ENCODE measurements at places on chromosomes 11 and 22.

DNA sequence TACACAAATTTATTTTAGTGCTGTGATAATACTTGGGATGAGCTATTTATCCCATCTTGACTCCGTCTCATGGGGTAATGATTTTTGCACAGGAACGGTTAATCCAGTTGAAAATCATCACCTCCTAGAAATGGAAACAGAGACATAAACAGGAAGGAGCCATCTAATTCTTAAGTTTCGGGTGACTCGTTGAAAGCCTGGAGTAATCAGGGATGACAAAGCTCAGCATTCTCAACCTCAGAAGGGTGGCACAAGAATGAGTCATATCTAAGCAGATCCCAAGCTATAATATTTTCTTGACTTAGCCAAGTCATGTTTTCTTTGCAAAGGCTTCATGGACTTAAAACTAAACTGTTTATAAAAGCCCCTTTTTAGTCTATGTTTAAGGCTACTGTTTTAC is 280.8 kb upstream of the CCDC90B start:
- no peak for DNase-seq

DNA sequence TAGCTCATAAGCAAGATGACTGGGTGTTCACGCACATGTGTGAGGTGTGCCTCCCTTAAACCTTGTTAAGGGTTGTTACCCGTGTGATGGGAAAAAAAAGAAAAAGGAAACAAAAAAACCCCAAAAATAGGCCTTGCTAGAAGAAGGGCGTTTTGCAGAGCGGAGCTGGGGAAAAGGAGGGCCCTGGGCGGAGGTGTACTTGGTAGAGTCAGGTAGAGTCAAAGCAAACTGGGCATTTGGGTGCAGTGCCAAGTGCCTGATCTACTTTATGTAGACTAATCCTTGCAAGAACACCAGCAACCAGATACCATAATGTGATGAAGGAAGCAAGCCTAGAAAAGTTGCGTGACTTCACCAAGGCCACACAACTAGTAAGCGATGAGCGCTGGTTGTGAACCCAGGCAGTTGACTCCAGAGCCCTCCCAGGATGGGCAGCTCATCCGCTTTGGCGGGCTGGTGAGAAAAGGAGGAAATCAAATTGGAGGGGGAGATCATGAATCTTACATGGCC is 1.2 kb upstream of the TIRAP start:
- DNase-seq, result no peak

- DNase-seq, result no peak
Measured at GRCh38 chr11:95692526-95693260, 96.9 kb downstream of the FAM76B start.

- DNase-seq, result no peak
Measured at GRCh38 chr11:8484251-8484650, 109.8 kb downstream of the STK33 start.

- DNase-seq, result no peak
Measured at GRCh38 chr22:43969989-43970755, 14.9 kb downstream of the SAMM50 start.

DNA sequence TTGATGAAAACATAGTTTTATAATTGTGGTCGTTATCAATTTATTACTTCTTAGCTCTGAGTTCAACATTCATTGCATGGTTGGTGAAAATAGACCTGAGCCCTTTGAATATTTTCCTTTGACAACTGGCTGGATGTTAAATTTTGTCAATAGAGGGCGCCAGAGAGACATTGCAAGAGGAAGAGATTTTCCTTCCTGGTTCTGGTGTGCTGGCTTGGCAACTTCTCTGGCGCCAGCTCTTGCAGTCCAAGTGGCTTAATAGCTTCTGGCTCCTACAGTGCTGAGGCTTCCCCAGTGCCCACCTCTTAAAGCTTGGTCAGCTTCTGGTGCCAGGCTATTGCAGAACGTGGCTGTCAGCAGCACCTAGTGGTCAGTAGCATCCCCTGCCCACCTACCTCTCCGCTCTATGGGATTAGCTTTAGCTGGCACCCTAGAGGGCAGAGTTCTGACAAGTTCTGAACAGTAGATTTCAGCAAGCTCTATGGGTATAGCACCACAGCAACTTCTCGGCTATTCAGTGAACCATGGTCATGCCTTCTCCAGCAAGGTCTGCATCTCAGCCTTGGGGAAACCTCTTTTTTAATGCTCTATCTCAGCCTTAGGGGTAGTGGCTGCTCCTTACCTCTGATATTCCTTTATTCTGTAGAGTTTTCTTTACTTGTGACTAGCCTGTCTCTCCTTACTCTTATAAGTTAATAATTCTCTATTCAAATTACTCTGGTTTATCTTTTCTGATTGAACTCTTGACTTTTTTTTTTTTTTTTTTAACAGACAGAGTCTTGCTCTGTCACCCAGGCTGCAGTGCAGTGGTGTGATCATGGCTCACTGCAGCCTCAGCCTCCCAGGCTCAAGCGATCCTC is 59.4 kb downstream of the ACER3 start:
- DNase-seq, result peak; percentile 70

GRCh38 chr11:103997082-103997481 is 39.4 kb upstream of the DDI1 start:
- no peak for DNase-seq

DNA sequence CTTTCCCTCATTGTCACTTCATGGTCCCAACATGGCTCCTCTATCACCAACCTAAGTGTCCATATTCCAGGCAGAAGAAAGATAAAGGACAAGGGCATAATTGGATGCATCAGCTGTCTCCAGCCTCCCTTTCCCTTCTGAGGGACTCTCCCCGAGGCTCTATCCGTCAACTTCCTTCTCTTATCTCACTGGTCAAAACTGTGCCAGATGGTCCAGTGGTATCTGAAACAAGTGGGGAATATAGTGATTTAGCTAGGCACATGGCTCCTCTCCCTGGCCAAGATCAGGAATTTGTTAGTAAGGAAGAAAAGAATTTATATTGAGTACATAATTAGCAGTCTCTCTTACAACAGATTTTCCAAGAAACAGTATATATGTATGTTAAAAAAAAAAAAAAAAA is 12.6 kb upstream of the SPON1 start:
- no peak for DNase-seq

DNA sequence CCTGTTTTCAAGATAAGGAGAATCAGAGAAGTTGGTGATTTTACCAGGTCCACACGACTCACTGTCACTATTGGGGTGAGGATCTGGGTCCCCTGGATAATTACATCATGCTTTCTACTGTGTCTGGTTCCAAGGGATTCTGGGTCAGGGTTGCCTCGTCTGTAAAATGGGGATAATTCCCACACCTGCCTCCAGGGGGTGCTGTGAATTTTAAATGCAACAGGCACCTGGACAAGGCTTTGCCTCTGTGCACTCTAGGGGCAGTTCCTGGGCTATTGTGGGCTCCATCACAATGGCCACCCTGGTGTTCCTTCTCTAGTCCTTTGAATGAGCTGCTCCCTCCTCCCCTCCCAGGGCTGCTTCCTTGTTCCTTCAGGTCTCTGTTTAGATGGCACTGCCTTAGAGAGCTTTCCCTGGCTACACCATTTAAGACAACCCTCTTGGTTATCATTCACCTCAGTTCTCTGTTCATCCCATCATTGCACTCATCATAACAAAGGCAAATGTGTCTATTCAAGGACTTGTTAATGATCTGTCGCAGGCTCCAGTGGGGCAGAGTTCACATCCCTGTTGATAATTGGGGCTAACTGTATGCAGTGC is 178.6 kb downstream of the MIAT start:
- DNase-seq, result peak; percentile 7

Data from CMK (cell line).